ENCODE measurements at places on chromosomes 11 and 22.

DNA sequence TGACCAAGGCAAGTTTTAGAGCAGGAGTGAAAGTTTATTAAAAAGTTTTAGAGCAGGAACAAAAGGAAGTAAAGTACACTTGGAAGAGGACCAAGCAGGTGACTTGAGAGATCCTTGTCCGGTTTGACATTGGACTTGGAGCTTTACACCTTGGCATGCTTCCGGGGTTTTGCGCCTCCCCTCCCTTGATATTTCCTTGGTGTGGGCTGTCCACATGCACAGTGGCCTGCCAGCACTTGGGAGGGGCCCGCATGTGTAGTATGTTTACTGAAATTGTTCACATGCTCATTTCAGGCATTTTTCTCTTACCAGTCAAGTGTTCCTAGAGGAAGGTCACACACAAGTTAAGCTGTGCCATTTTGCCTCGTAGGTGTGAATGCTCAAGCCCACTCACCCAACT is 19.0 kb upstream of the THRSP start:
- DNase-seq, result no peak

- DNase-seq, result no peak
Measured at GRCh38 chr11:8767466-8768142, 85.0 kb downstream of the RPL27A start.

DNA sequence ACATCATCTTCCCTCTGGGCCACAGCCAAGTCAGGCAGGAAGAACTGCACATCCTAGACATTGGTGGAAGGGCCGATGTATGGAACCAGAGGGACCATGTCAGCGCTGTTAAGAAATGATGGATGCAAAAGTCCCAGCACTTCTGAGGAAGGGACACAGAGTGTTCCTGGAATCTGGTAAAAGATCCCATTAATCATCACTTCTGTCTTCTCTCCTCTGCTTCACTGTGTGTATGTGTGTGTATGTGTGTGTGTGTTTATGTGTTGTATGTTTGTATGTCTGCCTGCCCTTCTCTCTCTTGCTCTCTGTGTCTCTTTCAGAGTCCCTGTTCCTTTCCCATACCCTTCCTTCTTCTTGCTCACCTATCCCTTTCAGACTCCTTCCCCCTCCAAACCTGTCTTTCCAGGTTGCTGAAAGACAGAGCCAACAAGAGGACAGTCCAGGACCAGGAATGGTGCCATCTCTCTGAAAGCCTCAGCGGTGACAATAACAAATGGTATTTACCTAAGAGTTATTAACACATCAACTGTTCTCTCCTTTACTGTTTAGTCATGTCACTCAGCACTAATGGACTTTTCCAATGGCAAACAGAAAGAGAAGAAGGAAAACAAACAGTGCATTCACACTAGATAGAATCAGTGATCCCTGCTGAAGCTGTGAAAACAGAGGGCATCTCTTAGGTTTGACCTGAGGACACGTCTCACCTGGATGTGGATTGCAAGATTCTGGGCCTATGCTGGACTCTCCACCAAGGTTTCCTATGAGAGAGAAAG is 47.1 kb downstream of the EHF start:
- DNase-seq, result no peak

DNA sequence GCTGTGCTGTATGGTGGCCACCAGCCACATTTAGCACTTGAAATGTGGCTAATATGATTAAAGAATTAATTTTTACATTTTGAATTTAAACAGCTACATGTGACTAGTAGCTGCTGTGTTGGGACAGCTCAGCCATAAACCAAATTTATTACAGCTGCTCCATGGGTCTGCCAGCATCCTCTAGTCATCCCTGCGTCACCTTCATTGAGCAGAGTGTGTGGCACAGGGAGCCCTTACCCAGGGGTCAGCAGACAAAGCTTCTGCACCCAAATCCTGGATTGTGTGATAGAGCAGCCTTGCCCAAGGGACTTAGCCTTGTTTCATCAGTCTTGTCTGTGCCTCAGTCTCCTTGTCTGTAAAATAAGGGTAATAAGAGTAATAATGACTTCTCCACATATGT is 19.4 kb upstream of the ACCSL start:
- no peak for DNase-seq

DNA sequence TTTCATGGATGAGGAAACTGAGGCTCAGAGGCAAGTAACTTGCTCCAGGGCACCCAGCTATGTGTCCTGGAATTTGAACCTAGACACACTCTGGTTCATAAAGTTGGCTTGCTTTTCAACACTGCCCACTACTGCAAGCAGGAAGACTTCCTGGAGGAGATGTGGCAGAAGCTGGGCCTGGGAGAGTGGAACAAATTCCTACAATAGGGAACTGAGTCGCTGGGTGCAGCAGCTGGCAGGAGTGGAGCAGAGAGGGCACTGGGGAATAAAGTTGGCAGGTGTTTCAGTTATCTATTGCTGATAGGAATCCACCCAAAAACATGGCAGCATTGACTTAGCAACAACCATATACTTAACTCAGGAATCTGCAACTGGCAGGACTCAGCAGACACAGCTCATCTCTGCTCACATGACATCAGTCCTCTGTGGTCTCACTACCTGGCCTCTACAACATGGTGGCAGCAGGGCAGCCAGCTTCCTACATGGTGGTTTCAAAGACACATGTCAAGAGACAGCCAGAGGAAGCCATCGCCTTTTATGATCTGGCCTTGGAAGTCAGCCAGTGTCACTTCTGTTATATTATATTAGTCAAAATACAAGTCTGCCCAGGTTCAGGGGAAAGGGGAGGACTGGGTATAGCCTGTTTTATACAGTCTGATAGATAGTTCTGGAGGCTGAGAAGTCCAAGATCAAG is 10.6 kb upstream of the CARD10 start:
- DNase-seq, result no peak

- DNase-seq, result no peak
Measured at GRCh38 chr22:30866811-30867271, 101.7 kb downstream of the MORC2 start.

GRCh38 chr11:106986673-106987072 is 31.6 kb downstream of the GUCY1A2 start:
- no peak for DNase-seq

DNA sequence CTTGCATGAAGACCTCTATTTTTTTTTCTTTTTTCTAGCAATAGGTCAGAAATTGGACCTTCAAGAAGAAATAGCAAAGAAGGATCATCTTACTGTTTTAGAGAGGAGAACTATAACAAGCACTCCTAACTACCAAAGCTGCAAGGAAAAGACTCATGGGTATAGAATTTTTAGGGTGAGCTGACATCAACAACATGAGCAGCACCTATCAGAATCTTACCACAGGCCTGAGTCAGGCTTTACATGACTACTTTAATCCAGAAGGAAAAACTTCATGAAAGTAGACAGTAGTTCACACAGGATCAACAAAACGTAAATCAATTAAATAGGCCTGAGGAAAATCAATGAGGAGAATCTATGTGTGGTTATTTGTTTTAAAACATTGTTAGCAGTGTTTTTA is 130.5 kb downstream of the FAM76B start:
- DNase-seq, result peak; percentile 34

All from AG04449 (cell line).